SJCRH30 (cell line): ENCODE measurements at places on chromosomes 5 and 9. TPM values are rescaled to one million over a fixed set of nuclear protein-coding genes. Genes with fewer than 3 reads are reported as not detected.

DNA sequence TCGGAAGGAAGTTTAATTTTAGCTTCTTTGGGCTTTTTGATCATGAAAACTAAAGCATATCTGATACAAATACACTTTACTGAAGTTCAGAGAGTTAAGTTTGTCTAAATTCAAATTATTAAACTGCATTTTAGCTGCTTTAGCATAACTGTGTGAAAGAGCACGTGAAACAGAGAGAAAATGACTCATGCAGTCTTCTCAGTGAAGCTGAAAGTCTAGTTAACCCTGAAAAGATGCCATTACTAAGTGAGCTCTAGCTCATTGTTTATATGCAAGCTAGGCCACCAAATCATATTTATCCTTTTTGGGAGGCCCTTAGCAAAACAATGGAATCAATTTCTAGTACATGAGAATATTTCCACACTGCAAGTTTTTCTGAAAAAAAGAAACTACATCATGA is 27.6 kb downstream of the TPD52L3 start:
- H3K4me1 ChIP-seq = no peaks in the 10 kb centered on the region
- no peak overlapping the region for H3K27ac ChIP-seq
- H3K36me3 ChIP-seq = no peaks in the 10 kb centered on the region
- no peak for DNase-seq
- H3K27me3 ChIP-seq = no peaks in the 10 kb centered on the region

DNA sequence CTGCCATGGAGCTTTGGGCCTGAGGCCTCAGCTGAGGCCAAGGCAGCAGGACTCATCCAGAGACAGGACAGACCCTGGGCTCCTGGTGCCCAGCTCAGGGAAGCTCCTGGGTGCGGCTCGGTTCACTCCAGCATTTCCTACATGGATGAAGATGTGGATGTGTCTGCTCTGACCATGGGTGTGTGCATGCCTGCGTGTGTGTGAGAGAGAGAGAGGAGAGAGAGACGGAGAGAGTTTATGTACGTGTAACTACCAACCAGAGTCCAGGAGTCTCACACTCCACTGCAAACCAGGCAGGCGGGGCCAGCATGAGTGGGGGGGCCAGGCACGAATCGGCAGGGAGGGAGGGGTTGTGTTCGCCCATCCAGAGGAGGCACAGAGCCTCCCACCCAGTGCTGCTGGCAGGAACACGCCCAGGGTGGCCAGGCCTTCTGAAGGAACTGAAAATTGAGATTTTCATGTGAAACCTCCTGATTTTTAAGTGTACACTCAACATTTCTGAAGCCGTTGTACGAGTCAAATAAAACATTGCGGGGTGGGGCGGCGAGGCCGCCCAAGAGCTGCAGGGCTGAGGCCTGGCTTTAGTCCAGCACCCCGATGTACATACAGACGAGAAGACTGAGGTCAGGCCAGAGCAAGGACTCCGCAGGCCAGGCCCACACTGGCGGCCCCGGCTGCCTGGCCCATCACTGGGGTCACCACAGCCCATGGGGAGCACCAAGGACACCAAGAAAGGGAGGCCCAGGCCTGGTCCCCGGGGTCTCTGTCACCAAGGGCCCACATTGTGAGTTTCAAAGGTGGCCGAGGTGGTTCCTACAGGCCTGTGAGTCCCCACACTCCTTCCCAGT is 88.7 kb downstream of the ADAMTS2 start:
- H3K36me3 ChIP-seq = no peaks in the 10 kb centered on the region
- H3K4me3 ChIP-seq = no peak overlapping the region
- H3K27ac ChIP-seq = no peak overlapping the region
- DNase-seq = no peak

The SLC25A2 gene
- 0.08 TPM in 1 of 2 replicates, not detected in the other for total RNA-seq

DNA sequence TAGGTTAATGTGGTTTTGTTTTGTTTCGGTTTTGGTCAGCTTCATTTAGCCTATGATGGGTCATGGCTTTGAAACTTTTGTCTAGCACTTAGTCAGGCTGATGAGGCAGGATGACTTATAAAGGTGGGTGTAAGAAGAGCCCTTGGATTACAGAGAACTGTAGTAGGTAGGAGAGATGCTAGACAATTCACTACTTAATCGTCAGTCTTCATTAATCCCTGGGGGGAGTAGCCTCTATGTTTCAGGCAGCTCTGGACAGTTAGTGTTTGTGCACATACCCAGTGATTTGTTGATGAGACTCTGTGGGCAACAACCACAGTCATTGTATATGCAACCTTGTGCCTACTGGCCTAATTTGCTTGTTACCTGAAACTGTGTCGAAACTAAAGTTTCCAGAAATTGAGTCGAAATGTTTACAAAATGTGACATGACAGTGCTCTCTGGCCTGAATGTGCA is 113.3 kb downstream of the MTREX start:
- peaks cover 9% of the 10 kb centered on the region; the same call in 1 of the 2 replicates for H3K4me1 ChIP-seq
- peaks cover 83% of the 10 kb centered on the region for H3K36me3 ChIP-seq
- no peak overlapping the region for H3K27ac ChIP-seq

GRCh38 chr9:28342815-28343338 is 769.6 kb upstream of the C9orf72 start:
- H3K4me1 ChIP-seq = no peaks in the 10 kb centered on the region
- H3K27me3 ChIP-seq = no peaks in the 10 kb centered on the region
- H3K4me3 ChIP-seq = no peak overlapping the region
- no peak for DNase-seq

The FAM169A gene
- 14.4 and 17.9 TPM in 2 replicates for total RNA-seq

- H3K27me3 ChIP-seq = no peaks in the 10 kb centered on the region
- H3K36me3 ChIP-seq = no peaks in the 10 kb centered on the region
- DNase-seq = peak; percentile 53
These were observed 64.2 kb upstream of the PCSK5 start for GRCh38 chr9:75826314-75826713.

DNA sequence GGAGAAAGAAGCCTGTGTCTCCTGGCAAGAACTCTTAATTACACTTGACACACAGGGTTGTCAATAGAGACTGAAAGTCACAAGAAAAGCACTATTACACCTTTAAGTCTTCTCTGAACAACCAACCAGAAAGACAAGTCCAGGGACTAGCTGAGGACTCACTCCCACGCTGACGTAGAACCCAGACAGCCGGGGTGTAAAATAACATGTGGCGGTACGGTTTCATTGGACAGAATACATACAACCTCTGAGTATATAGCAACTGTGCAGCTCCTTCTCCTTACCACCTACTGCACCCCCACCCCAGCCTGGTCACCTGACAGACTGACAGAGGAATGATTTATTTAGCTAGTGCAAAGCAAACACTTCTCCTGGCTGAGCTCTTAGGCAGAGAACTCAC is 103.4 kb upstream of the RASEF start:
- no peaks in the 10 kb centered on the region for H3K4me1 ChIP-seq
- no peaks in the 10 kb centered on the region for H3K27me3 ChIP-seq
- H3K27ac ChIP-seq = no peak overlapping the region
- H3K36me3 ChIP-seq = no peaks in the 10 kb centered on the region
